ENCODE measurements at places on chromosomes 7 and 10.

DNA sequence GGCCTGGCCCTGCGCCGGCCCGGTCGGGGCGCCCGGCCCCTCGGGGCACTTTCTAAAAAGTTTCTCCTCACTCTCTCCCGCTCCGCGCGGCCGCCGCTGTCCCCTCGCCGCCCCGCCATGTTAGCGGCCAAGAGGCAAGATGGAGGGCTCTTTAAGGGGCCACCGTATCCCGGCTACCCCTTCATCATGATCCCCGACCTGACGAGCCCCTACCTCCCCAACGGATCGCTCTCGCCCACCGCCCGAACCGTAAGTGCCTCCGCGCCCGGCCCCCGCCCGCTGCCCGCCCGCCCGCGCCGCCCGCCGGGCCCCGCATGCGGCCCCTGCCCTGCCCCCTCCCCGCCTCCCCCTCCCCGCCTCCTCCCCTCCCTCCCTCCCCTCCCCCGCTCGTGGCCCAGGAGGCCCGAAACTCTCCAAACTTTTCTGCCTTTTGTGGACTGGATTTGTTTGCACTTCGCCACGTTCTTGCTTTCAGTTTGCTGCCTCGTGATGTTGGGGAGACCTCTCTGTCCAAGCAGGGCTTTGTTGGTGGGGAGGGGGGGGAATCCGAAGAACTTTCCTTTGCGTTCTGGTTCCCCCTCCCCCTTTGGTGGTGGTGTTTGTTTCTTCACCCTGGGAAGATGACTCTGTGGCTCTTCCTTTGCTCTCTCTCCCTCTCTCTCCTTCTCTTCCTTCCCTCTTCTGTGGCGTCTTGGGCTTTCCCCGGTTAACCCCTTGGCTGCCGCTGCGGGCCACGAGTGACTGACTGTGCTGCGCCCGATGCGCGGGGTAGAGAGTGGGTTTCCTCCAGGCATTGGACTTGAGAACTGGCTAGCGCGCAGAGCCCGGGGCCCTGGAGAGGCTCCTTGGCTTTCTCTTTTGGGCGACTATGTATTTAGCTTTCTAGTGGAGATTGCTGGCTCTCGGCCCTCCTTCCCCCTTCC lies 1.6 kb downstream of the TCF7L2 start:
- no peak for DNase-seq

- no peak for DNase-seq
Observed at GRCh38 chr10:59127991-59128390, 48.5 kb upstream of the PHYHIPL start.

DNA sequence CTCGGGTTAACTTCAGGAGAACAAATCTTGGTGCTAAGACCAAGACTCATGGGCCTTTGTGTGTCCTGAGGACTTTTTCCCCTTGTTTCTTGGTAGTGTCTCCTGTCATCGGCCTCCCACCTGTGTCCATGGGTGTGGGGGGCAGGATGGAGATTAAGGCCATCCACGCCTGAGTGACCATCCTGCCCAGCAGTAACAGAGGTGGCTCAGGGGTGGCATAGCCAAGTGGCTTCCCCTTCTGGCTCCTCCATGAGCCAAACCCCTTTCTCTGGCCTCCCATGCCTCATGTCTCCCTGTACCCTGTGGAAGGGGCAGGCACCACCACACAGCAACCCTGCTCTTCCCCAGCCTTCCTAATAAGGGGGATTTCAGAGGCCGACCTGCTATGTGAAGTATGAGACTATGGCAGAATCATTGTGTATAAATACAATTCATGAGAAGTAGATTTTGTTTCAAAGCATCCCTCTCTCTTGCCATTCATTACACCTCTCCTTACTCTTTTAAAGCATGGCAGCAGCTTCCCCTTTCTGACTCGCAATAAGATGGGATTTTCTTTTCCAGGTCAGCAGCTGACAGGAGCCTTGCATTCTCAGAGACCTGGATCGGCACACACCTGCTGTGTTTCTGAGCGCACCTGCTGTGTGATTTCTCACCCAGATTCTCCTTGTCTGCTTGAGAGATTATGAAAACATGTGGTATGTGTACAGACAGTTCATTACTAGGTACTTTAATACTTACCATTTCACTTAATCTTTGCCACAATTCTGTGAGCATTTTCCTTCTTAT lies 102.5 kb downstream of the XPNPEP1 start:
- DNase-seq: no peak

- no peak for DNase-seq
Observed at GRCh38 chr7:66913118-66914037, 7.6 kb upstream of the TMEM248 start.

GRCh38 chr10:33704214-33704830 lies 369.9 kb upstream of the NRP1 start:
- no peak for DNase-seq

DNA sequence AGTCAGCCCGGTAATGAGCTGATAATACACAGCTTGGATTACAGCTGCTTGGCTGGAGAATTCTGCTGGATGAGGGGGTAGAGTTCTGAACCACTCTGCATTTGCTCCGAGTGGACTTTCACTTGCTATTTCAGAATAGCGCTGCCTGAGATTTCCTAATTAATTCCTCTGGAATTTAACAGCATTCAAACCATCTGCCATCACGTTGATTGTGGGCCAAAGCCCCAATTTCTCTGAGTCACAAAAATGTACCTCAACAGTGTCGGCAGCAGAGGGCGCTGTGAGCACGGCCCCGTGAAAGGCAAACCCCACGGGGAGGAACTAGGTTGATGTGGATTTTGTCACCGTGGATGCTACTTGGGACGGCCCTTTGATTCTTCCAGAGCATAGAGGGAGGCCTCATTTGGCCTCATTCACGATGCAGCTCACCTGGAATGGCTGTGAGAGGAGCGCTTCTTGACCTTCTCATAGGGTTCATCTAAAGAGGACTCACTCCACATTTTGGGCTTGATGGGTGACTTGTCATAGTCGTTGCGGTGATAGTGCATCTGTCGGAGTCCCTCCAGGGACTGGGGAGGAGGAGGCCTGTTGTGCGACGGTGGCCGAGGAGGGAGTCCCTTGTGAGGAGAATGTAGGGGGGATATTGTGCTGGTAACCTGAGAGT lies 73.3 kb downstream of the PRPF18 start:
- DNase-seq: no peak

- DNase-seq: peak; percentile 94
Observed at GRCh38 chr10:69392481-69393000, 24.2 kb downstream of the TACR2 start.

- DNase-seq: no peak
Observed at GRCh38 chr10:121127151-121127906, 276.2 kb downstream of the WDR11 start.

DNA sequence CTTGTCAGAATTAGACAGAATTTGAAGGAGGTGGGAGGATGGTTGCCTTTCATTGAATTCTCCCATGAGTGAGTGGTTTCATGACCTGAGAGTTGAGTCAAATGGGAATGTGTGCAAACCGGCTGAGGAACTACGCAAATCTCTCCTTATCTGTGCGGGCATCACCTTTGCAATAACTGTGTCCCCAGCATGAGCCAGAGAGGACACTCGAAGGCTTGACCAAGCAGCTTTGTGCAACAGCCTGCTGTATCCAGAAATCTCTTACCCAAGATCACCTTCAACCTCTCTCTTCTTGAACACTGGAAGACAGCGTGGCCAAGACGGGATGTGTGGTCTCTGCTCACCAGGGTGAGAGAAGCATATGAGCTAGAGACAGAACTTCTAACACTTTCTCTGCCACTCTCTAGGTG lies 93.8 kb upstream of the IKZF1 start:
- DNase-seq: no peak

GRCh38 chr10:49688920-49689319 lies 9.5 kb downstream of the C10orf53 start:
- DNase-seq: no peak

- peak; percentile 55 for DNase-seq
Observed at GRCh38 chr10:13421382-13421917, 73.4 kb upstream of the SEPHS1 start.

DNA sequence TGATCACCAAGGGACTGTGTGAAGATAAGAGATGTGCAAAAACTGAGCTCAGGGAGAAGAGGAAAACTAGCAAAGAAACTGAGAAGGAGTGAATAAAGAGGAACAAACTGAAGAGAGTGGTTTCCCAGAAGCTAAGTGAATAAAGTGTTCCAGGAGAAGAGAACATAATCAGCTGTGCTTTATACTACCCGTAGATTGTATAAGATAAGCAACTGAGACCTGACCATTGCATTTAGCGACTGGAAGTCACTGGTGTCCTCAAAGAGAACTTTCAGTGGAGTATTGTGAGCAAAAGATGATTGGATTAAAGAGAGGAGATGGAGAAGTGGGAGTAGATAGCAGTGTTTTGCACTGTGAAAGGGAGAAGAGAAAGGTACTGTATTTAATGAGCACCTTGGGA lies 14.6 kb downstream of the PHTF2 start:
- no peak for DNase-seq

DNA sequence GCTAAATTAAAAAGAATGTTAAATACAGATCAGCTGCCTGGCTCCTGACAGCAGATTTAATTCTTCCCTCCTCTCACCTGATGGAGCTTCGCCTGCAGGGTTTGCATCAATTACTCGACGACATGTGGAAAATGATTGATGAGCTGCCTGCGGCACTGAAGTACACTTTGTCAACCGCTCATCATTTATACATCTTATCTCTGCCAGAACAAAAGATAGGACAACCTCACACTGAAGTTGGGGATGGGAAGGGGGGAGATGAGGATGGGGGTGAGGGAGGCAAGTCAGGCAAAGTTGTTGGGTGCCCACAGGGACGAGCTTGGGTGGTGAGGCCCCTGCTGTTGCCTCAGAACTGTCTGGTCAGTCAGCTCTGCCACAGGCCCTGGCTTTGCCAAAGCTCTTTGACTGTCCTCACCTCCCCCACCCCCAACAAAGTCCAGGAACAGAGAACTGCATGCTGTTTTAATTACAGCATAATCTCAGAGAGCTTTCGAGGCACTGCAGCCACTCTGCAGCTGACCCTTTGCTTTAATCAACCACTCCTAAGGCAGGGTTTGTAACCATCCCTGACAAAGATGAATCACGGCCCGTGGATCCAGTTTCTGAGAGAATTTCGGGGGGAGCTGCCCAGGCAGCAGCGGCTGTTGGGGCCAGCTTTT lies 702.3 kb downstream of the LRMDA start:
- no peak for DNase-seq

DNA sequence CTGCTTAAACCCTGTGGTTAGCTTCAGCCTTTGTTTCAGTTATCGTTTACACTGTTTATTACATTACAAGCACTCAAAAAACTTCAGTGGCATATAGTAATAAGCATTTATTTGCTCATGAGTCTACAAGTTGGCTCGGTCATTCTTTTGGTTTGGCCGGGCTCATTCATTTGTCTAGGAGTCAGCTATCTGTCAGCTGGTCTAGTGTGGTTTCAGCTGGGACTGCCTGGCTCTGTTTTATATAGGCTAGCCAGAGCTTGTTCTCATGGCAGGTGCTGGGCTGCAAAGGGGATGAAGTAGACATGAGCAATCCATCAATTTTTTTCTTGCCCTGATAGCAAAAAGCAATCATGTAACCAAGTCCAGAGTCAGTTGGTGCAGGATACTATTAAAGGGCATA lies 103.6 kb downstream of the MKLN1 start:
- no peak for DNase-seq

DNA sequence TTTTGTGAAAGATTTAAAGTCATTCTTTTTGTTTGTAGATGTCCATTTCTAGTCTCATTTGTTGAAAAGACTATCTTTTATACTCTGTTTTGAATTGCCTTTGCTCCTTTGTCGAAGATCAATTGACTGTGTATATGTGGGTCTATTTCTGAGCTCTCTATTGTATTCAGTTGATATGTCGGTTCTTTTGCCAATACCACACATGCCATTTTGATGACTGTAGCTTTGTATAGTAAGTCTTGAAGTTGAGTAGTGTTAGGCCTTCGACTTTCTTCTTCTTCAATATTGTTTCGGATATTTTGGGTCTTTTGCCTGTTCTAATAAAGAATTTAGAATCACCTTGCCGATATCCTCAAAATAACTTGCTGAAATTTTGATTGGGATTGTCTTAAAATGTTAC lies 104.5 kb downstream of the CCSER2 start:
- DNase-seq: no peak

DNA sequence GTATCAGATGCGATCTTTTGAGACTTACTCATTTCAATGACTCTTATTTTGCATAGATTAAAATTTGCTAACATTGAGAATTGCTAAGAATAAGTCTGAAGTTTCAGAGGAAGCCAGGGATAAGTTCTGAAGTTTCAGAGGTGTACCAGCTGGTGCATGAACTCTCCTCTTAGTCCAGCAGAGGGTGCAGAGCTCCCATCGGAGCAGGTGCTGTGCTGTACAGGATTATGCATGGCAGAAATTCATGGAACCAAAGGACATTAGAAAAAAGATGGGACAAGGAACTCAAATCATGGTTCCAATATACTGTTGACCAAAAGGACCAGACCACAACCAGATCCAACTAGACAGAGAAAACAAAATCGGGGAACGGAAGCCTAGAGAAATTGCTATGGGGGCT lies 41.9 kb downstream of the MGAM2 start:
- no peak for DNase-seq

GRCh38 chr10:636769-637168 lies 52.7 kb downstream of the DIP2C start:
- DNase-seq: no peak

- DNase-seq: no peak
Observed at GRCh38 chr7:38870147-38870546, 38.8 kb downstream of the VPS41 start.

DNA sequence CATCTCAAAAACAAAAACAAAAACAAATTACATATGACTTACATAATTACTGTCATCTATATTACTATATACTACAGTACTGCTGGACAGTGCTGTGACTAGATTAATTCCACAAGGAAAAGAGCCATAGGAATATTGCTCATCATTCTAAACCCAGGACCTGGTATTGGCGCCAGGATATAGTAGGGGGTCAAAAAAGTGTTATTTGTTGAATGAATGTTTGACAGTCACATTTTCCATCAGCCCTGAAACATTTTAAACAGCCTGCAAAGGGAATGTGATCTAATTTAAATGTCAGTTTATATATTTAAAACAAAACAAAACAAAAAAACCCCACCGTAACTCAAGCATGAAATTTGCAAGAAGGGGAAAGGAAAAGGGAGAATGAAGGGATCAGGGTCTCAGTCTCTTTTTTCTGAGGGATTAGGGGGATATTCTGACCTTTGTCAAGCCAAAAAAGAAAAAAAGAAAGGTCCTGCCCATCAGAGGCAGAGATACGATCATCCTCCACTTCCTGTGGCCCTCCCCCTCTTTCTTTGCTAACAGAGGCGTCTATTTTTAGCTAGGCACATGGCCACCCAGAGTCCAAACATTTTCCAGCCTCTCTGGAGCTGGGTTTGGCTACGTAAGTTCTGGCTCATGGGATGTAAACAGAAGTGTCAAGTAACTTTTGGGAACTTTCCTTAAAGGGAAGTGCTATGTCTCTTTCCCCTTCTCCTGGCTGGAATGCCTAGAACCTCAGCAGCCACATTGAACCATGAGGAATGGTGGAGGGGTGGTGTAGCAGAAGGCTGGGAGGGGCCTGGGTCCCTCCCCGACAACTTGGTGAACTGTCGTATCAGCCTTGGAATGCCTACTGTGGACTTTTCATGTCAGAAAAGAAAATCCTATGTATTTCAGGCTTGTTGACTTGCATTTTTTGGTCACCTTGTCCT lies 44.6 kb upstream of the DLG5 start:
- no peak for DNase-seq

Data from mesenteric fat pad (tissue), 1 donor.